Midbrain (tissue), 1 donor: ENCODE measurements at places on chromosomes 13 and 19.

DNA sequence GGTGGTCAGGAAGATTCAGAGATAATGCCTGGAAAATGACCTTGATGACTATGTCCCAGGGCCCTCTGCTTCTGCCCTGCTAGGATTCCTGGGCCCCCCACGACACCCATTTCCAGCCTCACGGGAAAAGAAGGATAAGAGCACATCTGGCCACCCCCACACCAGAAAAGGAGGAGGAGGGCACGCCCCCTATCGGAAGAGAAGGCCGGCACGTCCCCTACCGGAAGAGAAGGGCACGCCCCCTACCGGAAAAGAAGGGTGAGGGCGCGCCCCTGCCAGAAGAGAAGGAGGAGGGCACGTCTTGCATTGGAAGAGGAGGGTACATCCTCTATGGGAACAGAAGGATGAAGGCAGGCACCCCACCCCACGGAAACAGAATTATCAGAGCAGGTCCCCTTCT is 84.3 kb downstream of the IER2 start:
- DNase-seq, result no peak

DNA sequence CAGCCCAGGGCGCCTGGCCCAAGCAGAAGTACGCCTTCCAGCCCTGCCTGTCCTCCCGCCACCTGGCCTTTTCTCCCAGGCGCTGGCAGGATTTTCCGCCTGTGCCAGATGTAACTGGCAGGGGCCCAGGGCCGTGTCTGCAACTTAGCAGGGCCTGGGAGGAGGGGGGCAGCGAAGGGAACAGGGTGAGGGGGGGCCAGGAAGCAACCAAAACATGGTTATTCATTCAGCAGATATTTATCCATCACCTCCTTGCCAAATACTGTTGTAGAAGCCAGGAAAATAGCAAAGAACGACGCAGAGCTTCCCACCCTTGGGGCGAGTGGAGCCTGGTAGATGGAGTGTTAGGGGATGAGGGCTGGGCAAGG is 5.6 kb downstream of the TLE6 start:
- DNase-seq, result peak; percentile 70

GRCh38 chr13:107733276-107733675 is 482.1 kb downstream of the LIG4 start:
- DNase-seq, result no peak

GRCh38 chr13:98405690-98406344 is 171.1 kb downstream of the STK24 start:
- no peak for DNase-seq
